Ovary (tissue), 10 donors: ENCODE measurements at places on chromosomes 1 and 21.
A peak's percentile ranks its signal among the peaks of the same experiment; 100 is the strongest.

GRCh38 chr21:16834791-16835190, 678.1 kb upstream of the CXADR start:
- no peak for DNase-seq

- no peak for DNase-seq
These were observed 31.4 kb upstream of the PKP1 start for GRCh38 chr1:201251851-201252430.

- no peak for DNase-seq
These were observed 141.6 kb downstream of the ZP4 start for GRCh38 chr1:237749122-237749521.

- DNase-seq: no peak
These were observed 46.6 kb upstream of the C1orf105 start for GRCh38 chr1:172373864-172374263.

GRCh38 chr1:24364975-24365678, 46.0 kb downstream of the GRHL3 start:
- no peak for DNase-seq

DNA sequence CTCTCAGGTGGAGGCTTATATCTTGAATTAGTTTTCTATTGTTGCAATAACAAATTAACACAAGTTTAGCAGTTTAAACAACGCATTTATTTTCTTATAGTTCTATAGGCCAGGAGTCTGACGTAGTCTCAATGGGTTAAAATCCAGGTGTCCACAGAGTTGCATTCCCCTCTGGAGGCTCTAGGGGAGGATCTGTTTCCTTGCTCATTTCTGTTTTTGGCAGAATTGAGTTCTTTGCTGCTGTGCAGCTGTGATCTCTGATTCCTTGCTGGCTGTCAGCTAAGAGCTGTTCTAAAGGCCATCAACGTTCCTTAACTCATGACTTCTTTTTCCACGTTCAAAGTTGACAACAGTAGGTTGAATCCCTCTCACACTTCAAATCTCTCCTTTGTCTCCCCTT, 31.8 kb downstream of the S100A10 start:
- DNase-seq: no peak

GRCh38 chr1:232868793-232869491, 63.7 kb downstream of the MAP10 start:
- no peak for DNase-seq

GRCh38 chr1:69702085-69702484, 134.4 kb downstream of the LRRC7 start:
- no peak for DNase-seq

GRCh38 chr1:44576456-44577150, 97.7 kb downstream of the TMEM53 start:
- no peak for DNase-seq

DNA sequence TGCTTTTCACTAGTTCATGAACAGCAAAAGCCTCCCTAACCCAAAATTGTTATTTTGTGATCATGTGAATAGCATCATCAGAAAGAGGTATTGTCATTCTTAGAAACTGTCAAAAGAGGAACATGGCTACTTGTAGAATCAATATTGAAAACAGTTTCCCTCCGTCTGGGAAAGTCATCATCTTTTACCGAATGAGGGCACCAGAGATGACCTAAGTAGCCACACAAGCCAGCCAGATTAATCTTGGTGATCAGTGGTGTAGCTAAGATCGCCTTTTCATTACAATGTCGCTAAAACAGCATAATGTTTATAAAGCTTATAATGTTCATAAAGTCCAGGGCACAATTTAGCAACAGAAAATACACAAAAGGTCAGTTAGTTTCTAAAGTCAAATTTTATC, 136.1 kb downstream of the SIPA1L2 start:
- DNase-seq: no peak

GRCh38 chr1:80202118-80202517, 1195.6 kb upstream of the ADGRL4 start:
- no peak for DNase-seq

DNA sequence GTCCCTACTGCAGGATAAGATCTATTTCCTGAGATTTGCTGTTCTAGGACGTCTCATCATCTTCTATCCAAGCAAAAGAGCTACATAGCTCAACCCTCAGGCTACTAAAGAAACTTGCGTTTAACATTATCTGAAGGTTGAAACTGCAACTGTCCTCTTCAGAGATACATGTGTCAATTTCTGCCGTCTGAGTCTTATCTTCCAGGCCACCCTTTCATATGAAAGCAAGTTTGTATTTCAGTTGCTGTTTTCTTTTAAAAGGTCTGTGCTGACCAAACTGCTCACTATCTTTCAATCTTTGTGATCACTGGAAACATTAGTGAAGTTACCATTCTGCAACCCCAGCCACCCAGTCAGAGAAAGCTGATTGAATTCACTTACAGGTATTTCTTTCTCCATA, 108.6 kb upstream of the RAB3GAP2 start:
- no peak for DNase-seq

- DNase-seq: no peak
These were observed 102.2 kb downstream of the CASZ1 start for GRCh38 chr1:10694274-10694632.

DNA sequence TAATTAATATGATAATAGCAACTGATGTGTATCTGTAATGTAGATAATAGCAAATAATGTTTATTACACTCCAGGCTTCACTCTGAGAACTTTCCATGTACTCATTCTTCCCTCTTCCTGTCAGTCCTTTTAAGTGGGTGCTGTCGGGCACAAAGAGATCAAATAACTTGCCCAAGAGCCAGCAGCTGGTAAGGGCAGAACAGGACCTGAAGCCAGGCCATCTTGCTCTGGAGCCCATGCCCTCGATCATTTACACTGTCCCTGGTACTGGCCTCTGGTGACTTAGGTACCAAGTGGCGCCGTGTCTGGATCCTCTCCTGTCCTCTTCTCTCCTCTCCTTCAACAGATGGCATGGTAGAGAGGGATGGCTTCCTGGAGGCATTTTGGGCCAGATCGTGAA, 97.2 kb downstream of the VPS13D start:
- DNase-seq: no peak

DNA sequence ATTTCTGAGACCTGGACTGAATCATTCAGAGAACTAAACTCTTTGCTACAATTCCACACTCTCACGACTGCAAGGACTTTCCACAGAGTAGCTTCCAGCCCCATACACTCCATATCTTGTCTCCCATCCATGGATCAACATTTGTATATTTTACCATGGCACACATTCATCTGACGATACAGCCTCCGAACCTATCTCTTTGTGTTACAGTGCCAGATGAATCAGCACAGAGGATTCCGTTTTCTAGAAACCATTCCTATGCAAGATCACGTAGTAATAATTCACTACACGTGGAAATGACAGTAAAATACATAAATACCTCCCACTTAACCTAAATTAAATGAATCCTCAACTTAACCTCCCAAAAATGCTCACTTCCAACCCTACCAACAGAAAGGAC, 110.0 kb upstream of the PRDX6 start:
- no peak for DNase-seq

GRCh38 chr1:1020000-1020404, at the start of gene AGRN:
Gene AGRN (plus strand): TSS chr1:1020120. CDS start chr1:1020173, 53 bp downstream.
- DNase-seq: peak; percentile 69

DNA sequence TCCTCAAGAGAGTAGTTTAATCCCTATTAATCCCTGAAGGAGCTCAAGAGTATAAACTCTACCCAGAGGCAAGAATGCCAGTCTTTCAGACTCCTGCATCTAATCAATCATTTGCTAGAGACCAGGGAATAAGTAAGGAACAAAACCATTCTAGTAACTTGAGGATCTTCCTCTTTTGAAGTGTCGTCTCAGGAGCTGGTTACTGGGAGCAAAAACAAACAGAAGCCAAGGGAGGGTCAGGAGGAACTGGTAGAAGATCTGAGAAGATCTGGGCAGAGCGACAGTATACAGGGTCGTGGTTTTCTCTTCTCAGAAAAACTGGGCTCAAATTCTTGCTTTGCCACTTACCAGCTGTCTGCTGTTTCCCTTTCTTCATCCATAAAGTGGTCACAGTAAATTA, 69.3 kb downstream of the RPS6KA1 start:
- DNase-seq: no peak

- no peak for DNase-seq
These were observed 191.9 kb downstream of the AK5 start for GRCh38 chr1:77473690-77474089.
